ENCODE measurements at places on chromosomes 11 and 22.

GRCh38 chr11:59859673-59860072 is 6.6 kb downstream of the TCN1 start:
- no peak for DNase-seq

DNA sequence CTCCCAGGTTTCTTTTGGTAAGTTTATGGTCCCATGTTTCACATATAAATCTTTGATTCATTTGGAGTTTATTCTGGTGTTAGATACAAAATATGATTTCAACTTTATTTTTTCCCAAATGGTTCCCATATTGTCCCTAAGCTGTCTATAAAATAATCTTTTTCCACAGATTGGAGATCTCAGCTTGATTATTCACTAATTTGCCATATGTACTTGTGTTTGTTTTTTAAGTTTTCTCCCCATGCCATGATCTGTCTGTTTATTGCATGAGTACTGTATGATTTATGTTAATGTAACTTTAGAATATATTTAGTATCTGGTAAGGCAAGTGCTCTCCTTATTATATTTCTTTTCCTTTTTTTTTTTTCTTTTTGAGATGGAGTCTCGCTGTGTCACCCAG is 19.9 kb upstream of the CLMP start:
- no peak for DNase-seq

DNA sequence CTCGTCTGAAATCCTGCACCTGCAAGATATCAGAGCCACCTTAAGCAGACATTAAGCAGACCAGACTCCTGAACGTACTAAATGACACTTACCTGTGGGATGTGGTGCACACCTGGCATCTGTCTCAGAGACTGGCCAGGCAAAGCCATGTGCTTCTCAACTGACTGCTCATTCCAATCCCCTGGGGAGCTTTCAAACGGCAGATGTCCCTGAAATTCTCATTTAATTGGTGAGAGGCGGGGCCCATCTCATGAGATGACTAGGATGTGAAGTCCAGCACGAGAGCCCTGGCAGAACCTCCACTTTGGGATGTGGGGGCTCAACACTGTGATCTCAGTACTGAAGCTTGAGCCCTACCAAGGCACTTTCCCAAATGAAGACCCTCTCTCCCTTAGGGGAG is 84.9 kb upstream of the HMGXB4 start:
- no peak for DNase-seq

GRCh38 chr11:3147257-3147619 is 17.9 kb downstream of the OSBPL5 start:
- no peak for DNase-seq

DNA sequence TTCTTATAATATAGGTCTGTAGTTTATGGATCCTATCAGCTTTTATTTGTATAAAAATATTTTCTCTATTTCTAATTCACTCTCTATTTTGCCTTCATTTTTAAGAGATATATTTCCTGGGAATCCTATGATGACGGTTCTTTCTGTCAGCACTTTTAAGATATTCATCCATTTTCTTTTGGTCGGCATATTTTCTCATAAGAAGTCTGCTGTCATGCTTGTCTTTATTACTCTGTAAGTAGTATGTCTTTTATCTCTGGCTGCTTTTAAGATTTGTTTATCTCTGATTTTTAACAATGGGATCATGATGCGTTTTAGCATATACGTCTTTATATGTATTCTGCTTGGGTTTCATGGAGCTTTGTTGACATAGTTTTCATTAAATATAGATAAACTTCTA is 175.5 kb downstream of the SNX19 start:
- no peak for DNase-seq

DNA sequence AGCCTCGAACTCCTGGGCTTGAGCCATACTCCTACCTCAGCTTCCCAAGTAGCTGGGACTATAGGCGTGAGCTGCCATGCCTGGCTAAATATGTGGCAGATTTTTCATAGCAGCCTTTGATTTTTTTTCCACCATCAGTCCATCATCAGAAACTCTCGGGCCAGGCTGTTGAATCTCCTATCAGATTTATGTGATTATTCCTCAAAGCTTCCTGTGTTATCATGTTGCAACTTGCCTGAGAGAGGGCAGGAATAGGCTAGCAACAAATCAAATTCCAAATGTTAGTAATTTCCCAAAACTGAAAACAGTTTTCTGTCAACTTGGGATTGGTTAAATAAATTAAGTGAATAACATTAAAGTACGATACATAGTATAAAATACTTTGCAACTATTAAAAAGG is 3.4 kb downstream of the LRRC51 start:
- no peak for DNase-seq

DNA sequence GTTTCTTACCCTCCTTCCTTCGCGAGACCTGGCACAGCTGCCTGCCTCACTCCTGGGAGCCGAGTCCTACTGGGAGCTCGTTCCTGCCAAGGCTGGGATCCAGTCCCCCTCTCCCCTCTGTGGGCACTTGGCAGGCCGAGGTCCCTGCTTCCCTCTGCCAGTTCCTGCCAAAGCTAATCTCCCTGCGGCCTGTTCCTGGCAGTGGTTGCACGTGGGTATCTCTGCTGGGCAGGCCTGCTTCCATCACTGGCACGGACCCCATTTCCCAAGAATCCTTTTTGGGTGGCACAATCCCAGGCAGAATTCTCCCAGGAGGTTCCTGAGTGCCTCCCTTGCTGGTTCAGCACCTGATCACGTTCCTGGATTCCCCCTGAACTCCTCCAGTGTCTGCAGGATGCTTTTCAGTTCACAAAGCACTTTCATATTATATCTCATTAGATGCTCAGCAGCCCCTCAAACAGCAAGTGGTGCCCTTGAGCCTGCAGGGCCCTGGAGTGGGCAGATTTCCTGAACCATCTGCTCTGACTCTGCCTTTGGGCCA is 96.5 kb downstream of the RRM1 start:
- no peak for DNase-seq

DNA sequence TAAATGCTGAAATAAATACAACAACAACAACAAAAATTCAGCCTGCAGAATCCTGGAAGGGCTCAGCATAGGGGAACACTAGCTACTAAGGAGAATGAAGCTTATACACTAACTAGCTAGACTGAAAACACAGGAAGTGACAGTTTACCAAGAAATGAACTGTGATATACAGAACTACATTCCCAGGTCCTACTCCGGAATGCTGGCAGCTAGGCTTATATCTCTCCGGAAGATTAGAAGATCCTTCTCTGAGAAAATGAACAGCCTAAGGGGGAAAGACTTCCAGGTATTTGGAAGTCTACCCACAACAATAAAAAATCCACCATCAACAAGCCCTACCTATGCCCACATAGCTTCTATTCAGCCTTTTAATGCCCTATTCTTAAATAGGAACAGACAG is 31.0 kb downstream of the CCDC34 start:
- no peak for DNase-seq

- DNase-seq: no peak
Measured at GRCh38 chr22:38097058-38097457, 13.1 kb upstream of the SLC16A8 start.

GRCh38 chr11:11486002-11486401 is 133.0 kb upstream of the CSNK2A3 start:
- no peak for DNase-seq

DNA sequence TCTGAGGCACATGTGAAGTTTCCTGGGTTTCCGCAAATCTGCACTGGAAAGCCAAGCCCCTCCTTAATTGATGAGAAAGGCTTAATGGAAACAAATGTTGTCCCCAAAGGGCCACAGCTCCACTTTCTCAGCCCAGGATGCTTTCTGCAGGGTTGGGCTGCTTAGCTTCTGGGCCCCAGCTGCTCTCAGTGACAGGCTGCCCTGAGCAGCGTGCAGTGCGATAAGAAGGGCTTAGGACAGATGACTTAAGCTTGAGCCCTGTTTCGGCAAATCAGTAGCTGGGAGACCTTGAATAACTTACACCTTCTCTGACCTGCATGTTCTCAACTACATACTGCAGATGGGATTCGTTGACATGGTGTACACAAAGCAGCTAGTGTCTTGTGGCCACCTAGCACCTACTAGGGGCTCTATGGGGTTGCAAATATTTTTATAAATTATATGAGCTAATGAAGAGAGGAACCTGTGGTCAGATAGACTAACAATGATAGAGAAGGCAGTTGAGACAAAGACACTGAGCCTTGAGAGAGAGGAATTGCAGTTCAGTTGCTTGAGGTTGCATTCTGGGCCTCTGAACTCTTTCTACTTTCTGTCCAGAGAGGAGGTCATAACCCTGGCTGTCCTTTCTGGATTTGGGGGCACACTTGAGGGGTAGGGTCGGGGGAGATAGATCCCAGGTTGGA is 11.5 kb downstream of the STX3 start:
- no peak for DNase-seq

DNA sequence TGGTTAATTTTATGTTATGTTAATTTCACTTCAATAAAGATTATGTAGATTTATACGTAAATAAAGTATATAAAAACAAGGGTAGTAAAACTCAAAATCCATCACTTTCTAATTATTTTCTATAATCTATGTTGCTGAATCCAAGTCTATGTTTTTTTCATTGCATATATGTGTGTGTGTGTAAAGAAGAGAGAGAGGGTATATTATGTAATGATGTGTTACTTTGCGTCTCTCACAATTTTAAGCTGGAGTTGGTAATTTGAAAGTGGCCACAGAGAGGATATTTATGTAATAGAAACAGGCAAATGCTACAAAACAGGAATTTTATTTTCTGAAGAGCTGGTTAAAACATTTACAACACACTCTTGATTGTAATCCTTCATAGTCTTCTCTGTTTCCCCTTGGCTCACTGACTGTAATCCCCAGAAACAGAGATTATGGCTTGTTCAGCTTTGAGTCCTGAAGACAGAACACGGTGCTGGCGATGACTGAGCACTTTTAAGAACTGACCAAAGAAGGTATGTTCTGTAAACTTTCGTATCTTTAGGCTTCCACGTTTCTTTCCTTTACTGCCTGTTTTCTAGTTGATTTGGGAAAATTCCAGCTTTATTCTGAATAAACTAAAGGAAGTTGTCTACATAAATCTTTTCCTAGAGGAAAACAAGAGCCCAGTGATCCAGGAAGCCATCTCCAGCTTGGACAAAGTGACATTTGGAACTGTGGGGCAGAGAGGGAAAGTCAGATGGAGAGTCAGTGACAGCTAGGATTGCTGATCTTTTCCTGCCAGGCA is 43.6 kb downstream of the OR2AG2 start:
- DNase-seq: no peak

Data from NCI-H774 (cell line).